ENCODE measurements at places on chromosomes 11 and 22.

DNA sequence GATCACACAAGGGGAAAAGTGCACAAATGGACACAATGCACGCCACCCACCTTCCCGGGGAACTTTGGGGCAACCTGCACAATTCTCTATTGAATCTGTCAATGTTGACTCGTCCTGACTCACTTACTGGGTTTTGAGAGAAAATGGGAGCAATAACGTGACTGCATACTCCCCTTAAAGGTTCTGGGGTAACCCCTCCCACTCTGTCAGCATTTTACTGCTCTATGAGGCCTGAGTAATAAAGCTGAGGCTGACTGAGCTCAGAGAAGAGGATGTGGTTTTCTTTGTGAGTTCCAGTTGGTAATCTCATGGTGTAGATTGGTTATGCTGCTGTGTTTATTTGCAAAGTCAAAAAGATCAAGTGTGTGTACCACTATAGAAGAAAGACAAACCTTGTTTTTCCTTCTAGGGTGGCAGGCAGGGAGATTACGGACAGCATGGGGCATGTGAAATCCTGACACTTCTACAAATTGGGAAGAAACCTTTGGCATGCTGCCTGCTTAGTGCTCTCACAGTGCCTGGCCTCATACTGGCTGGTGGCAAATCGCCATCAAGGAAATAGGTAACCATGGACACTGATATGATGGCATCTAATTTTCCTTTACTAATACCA is 16.1 kb upstream of the APOA1 start:
- DNase-seq: peak; percentile 93

DNA sequence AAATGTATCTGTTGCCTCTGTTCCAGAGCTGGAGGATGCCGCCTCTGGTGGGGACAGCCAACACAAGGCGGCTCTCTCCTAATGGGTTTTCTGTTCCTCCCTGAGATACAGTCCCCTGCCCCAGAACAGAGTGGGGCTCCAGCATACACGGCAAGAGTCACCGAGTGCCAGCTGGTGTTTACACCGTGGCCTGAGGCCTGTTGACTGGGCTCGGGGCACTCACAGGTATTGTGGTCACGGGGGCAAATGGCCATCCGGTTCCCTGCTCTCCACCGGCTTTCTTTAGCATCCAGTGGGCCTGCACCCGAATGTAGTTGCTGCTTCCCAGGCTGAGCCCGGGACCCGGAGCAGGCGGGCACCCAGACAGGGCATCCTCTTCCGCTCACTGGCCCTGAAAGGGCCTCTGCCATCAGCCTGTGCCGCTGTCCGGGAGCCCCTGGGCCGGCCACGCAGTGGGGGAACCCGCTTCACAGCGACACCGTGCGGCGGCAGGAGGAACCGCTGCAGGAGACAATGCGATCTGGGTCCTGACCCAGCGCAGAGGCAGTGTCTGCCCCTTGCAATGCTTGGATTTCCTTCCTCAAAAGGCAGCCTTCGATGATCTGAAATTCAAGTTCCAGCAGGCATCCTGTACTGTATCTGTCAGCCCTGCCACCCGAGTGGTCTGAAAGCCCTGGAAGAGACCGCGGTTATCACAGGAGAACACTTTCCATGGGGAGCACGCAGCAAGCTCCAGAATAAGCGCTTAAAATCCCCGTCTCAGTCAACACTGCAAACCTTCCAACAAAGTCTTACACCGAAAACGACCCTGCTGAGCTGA is 859 bp upstream of the KRTAP5-5 start:
- peak; percentile 56 for DNase-seq

DNA sequence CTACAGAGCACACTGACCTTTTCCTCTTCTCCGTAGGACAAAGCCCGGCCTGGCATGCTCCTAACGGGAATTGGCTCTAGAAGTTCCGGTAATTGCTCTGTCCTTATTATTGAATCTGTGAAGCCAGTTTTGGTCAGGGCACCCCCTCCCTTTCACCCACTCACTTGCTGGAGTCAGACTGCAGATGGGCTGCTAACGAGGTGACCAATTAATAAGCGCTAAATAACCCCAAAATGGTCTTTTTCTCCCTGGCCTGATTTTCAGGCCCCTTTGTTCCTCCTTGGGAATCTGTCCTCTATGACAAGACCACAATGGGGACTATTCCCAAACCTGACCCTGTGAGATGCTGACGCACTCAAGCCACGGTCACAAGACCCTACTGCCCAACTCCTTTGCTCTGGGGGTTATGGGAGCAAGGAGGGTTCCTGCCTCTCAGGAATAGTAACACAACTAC is 610.0 kb upstream of the CADM1 start:
- no peak for DNase-seq

- DNase-seq: no peak
These were observed 7.4 kb upstream of the CDC42BPG start for GRCh38 chr11:64851831-64852351.

DNA sequence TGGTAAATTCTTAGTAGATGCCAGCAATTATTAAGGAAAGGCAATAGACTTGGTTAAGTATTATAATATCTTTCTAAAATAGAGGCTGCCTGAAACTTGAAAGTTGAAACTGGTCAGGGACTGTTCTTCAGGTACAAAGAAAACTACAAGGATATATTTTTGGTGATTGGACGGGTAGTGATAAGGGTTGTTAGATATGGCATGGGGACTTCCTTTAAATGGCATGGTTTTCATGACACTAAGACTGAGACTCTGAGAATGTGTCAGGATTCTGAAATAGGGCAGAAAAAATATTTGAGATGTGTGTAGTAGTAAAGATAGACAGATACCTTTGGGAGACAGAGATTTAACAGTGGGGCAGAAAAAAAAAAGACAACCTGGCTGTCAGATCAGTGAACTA is 108.4 kb upstream of the SLC5A12 start:
- no peak for DNase-seq

- no peak for DNase-seq
These were observed 425.4 kb downstream of the CTTN start for GRCh38 chr11:70823771-70824170.

DNA sequence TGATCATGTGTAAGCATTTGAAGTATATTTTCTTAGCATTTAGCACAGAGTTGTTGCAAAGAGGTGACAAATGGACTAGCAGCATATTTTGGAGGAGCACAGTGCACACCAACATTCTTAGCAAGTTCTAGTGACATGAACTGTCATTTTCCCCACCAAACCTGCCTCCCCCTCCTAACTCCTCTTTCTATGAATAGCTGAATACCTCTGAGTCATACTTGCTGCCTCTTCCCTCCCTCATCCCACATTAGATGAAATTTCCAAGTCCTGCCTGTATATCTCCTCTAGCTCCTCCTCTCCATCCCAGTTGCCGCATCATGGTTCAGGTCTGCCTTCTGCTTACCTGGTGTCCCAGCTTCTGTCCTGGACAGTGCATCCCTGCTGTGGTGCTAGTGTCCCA is 7.2 kb downstream of the OSBP2 start:
- DNase-seq: no peak

- no peak for DNase-seq
These were observed 19.5 kb upstream of the CHKA start for GRCh38 chr11:68140496-68141245.

DNA sequence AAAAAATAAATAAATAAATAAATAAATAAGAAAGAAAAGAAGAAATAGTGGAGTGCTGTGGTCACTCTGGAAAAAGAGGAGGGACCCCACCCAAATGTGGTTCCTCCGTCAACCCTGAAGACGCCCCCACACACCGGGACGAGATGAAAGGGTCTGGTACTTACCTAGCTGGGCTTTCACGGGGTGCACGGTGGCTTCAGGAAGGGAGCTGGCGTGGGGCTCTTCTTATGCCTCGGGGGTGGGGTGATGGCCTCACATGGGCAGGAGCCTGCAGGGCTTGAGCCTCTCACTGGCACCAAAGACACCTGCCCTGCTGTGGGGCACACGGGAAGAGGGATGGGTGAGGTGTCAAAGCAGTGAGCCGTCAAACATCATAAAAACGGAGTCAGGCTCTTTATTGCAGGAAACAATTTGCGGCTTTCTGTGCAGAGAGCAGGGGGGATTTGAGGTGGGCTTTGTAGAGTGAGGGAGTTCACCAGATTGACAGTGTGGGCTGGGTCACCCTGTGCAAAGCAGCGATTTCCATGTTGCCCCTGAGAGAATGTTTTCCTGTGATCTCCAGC is 28.0 kb upstream of the KRTAP5-6 start:
- no peak for DNase-seq
